ENCODE measurements at places on chromosomes 2 and 18. TPM values are rescaled to one million over a fixed set of nuclear protein-coding genes. Genes with fewer than 3 reads are reported as not detected.

ANKRD62 gene
- not detected for total RNA-seq

RTP5 gene
- total RNA-seq: not detected

COL4A4 gene
- 0.05 TPM for total RNA-seq

KRCC1 gene
- total RNA-seq: 19.9 TPM

KYNU gene
- not detected for total RNA-seq

REG3G gene
- total RNA-seq: not detected

PPP1CB gene
- 143 TPM for total RNA-seq

DNA sequence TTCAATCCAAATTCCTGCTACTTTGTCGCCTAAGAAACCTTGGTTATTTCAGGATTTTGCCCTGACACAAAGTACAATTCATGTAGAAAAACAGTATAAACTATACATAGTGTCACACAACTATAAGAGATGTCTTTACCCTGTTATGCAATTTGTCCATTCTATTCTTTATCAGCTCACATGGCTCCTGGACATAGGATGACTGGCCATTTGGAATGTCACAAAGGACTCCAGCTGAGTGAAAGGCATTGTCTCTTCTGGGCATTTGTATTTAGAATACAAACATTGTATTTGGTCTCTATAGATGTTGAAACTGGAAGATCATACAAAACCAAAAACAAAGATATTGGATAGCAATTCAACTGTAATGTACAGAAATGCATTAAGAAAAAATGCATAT, 944.6 kb upstream of the LRRTM1 start:
- no peak for DNase-seq

- no peak for DNase-seq
Observed at GRCh38 chr18:6366776-6367175, 47.9 kb downstream of the L3MBTL4 start.

GRCh38 chr2:108993095-108993937, 4.3 kb upstream of the EDAR start:
- no peak for DNase-seq

DNA sequence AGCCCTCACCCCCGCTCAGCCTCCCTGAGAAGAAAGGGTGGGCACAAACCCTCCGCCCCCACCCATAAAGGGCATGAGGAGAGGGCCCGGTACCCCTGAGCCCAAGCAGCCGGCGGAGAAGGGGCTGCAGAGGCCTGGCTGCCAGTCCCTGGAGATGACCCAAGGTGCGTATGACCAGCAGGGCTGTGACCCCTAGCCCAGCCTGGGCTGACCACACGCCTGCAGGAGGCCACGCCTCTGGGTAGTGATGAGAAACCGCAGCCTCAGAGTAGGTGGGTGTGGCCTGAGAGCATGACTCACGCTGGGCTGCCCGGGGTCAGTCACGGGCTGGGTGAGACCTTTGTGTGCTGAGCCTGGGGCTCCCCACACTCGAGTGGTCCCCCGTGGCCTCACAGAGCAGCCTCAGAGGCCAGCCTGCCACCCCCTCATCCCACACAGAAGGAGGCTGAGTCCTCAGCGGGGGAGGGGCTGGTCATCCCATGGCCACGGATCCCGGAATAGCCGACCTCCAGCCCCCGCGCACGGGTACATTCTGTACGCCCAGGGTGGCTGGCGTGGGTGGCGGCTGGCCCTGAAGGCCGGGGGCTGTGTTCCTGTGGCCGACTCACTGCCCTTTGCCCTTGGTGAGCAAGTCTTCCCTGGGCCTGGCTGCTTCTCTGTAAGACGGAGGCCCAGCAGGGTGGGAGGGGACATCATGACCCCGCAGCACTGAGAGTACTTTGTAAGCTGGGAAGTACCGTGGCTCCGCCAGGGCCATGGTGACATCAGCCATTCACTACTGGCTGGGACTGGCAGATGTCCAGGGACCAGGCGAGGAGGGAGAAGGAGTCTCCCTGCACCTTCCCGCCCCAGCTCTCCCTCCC, 110.8 kb upstream of the OTOS start:
- peak; percentile 88 for DNase-seq

DNA sequence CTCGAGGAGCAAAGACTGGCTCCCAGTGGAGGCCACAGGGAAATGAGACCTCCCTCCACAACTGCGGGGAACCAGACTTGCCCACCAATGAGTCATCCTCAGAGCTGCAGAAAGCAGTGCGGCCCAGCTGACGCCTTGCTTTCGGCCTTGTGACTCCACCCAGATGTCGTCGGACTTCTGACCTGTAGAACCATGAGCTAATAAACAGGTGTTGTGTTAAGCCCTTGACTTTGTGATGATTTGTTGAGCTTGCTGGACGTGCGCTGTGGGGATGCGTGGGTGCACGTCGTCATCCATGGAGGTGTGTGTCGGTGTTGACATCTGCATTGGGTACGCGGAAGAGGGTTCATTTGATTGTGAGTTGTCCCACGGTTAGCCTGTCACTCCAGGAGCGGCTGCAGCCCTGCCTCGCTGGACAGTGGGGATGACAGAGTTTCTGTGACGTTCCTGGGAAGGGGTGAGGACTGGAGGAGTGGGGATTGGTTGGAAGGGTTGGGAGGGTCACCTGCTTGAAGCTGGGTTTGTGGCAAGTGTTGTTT, 154.1 kb downstream of the SH3BP4 start:
- DNase-seq: peak; percentile 17

- no peak for DNase-seq
Observed at GRCh38 chr18:70075906-70076305, 128.2 kb upstream of the CD226 start.

DNA sequence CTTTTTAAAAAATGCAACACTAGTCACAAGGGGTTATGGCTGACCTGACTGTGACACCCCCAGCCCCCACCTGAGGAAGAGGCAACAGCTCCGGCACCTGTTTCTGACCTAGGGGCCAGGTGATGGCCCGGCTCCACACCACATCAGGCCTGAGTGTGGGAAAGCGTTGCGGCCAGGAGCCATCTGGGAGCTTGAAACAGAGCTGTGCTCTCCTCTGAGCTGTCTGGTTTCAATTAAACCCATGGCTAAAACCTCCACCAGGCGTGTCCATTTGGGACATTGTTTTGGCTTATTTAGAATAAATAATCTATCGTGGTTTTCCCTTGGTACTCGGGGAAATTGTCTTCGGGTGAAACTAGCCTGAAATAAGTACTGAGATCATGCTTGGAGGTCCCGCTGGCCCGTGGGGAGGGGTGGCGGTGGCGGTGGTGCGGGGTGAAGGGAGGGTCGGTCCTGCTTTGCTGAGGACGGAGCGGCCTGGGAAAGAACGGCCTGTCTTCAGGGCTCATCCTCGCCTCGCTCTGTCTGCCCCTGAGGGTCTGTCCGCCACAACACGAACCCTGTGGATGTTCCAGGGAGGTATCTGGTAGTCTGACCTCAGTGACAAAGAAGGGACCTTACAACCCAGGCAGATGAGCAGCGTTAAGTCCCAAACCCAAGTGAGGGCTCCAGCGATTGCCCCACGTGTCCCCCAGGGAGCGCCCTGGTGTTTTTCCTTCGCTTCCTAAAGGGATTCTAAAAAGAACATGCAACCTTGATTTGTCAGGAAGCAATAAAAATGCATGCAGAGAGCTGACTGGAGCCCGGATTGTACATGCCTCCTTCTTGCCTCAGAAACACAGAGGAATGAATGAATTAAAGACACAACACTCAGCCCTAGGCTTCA, 58.7 kb downstream of the IL1RL2 start:
- peak; percentile 15 for DNase-seq

DNA sequence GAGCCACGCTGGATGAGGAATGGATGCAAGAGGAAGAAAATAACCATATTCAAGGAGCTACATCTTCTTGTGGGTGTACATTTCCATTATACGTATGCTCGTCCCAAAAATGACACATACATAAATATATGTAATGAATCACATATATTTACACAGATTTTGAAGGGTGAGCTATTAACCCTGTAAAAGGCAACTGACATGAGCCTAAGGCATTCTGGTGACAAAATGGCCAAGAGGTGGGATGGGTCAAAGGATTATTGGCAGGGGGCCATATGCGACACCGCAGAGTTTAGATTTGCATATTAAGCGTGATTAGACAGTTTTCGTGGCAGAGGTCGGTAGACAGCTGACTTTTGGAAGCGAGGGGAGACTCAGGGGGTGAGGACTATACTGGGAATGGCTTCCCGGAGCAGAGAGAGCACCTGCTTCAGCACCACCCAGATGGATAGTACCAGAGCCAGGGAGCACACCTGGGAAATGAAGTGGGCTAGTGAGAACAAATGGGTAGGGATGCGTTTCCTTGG, 431 bp upstream of the CNRIP1 start:
- DNase-seq: no peak

DNA sequence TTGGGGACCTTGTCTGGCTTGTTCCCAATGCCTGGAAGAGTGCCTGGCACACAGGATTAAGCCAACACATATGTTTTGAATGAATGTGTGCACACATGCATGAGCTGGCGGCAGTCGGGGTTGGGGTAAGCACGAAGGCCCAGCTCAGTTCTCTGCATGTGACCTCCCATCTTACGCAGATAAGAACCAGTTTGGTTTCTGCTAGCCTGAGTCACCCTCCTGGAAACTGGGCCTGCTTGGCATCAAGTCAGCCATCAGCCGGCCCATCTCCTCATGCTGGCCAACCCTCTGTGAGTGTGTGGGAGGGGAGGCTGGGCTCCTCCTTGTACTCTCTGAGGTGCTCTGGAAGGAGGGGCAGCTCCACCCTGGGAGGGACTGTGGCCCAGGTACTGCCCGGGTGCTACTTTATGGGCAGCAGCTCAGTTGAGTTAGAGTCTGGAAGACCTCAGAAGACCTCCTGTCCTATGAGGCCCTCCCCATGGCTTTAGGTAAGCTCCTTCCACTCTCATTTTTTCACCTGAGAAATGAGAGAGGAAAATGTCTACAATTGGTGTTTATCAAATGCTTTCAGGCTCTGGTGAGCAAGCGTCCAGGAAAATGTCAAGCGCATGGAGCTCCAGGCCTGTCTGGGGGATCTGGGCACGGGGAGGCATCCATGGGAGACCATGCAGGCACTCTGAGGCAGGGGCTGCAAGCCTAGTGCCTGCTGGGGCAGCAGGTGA, 9.7 kb upstream of the IL1RN start:
- no peak for DNase-seq

GRCh38 chr2:174563530-174564282, 33.9 kb downstream of the WIPF1 start:
- no peak for DNase-seq

GRCh38 chr2:120910956-120911951, 175.6 kb downstream of the GLI2 start:
- DNase-seq: peak; percentile 12

DNA sequence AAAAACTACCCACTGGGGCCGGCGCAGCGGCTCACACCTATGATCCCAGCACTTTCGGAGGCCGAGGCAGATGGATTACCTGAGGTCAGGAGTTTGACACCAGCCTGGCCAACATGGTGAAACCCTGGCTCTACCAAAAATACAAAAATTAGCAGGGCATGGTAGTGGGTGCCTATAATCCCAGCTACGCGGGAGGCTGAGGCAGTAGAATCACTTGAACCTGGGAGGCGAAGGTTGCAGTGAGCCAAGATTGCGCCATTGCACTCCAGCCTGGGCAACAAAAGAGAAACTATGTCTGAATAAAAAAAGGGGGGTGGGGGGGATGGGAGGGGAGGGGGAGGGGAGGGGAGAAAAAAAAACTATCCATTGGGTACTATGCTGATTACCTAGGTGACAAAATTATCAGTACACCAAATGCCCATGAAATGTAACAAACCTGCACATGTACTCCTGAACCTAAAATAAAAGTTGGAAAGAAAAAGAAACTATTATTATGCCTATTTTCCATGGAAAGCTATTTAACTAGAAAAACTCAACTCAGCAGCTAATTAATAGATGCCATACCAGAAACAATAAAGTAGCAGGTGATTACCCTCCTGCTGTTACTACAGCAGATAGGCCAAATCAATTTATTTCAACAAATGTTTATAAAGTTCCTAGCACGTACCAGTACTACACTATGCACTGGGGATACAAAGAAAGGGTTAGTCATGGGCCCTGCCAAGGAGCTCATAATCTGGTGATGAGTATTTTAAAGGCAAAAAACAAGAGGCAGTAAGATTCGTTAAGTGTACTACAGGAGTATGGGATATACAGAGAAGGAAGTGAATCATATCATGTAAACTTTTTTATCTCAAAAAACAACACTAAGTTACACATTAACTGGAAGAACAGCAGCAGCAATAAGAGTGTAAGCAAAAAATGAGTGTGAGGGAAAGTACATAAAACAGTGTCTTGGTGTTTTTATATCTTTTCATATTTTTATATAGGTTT, 112.8 kb upstream of the SLC39A10 start:
- DNase-seq: no peak

GRCh38 chr2:137809837-137810236, 154.4 kb upstream of the HNMT start:
- no peak for DNase-seq

GRCh38 chr2:230262246-230262645, 36.7 kb downstream of the SP140 start:
- no peak for DNase-seq

DNA sequence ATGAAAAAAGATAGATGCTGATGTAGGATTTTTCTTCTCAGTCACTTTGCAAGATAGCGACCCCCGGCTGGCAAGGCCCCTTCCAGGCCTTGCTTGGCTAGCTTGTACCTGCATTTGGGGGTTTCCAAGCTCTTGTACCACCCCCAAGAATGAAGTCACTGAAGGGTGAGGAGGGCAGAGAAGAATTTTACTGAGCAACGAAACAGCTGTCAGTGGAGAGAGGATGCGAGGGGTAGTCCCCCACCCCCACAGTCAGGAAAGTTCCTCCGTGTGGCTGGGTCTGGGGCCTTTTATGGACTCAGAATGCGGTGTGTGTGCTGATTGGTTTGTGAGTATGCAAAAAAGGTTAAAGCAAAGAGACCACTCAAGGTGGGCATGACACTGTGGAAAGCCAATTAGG, 382.0 kb downstream of the GPD2 start:
- no peak for DNase-seq

- DNase-seq: no peak
Observed at GRCh38 chr2:226970362-226970761, 134.5 kb downstream of the RHBDD1 start.

DNA sequence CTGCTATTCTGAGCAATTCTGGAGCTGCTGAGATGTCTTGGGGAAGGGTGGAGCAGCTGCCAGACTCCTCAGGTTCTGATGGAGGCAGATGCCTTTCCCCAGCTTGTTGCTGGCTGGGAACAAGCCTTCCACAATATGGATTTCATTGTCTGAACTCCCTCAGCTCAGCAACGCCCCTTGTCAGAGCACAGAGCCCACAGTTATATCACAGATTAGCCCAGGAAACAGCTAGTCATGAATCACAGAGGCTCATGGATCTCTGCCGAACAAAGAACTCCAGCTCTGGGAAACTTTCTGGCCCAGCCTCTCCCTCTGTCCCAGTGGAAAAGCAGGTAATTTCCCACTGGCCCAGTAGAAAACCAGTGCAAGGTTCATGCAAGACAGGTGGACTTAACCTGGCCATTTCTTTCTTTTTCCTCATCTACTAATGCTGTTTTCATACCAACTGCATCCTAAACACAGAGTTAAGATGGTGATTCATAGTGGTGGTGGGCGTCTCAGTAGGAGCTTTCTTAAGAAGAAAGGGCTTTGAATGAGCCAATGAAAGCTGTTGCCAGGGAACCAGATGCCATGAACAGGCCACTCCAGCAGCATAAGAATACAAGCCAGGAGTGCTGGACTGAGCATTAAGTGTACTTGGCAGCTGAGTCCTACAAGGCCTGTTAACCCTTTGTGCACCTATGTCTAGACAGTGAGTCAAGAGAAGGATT, 8.7 kb upstream of the KIAA2012 start:
- DNase-seq: peak; percentile 4

- no peak for DNase-seq
Observed at GRCh38 chr2:50335852-50336251, 696.1 kb downstream of the NRXN1 start.

All from dermis blood vessel endothelial cell (primary cell).